SJSA1 (cell line): ENCODE measurements at places on chromosomes 6 and 20. TPM values are rescaled to one million over a fixed set of nuclear protein-coding genes. Genes with fewer than 3 reads are reported as not detected.

Gene NMBR
- not detected in 2 replicates for total RNA-seq

Gene TCF21
- total RNA-seq: 0.08 TPM in 1 of 2 replicates, not detected in the other

GRCh38 chr6:127177030-127177922 is 58.8 kb downstream of the RSPO3 start:
- DNase-seq: no peak

- no peak for DNase-seq
These were observed 50.3 kb upstream of the SLC22A16 start for GRCh38 chr6:110526726-110527125.

Gene RAB32
- total RNA-seq: 88.6 and 146 TPM in 2 replicates

- no peak for DNase-seq
These were observed 13.1 kb downstream of the BTNL2 start for GRCh38 chr6:32393665-32394420.

DNA sequence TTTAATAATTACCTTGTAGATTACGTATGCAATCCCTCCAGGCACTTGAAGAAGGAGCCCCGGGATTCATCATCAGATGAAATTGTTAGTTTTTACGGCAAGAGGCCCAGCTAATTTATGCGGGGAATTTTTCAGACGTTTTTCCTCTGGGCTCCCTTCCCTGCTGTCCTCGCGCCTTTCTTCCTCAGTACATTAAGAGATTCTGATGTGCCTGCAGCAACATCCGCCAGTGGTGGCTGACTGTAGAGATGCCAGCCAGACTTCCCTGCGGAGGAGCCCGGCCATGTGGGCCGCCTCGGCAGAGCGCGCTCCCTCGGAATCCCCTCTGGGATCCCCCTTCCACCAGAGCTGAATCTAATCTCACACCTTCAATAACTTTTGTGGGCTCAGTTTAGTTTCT is 46.4 kb upstream of the POU3F2 start:
- no peak for DNase-seq

- peak; percentile 87 for DNase-seq
These were observed 467.1 kb upstream of the HSF2 start for GRCh38 chr6:121932076-121932991.

Gene MYCT1
- total RNA-seq: 0.39 TPM in 1 of 2 replicates, not detected in the other

GRCh38 chr6:35728683-35729678 is 7.9 kb upstream of the ARMC12 start:
- no peak for DNase-seq

GRCh38 chr6:70764706-70765105 is 97.0 kb downstream of the SMAP1 start:
- no peak for DNase-seq

Gene EPPIN
- total RNA-seq: not detected in 2 replicates

DNA sequence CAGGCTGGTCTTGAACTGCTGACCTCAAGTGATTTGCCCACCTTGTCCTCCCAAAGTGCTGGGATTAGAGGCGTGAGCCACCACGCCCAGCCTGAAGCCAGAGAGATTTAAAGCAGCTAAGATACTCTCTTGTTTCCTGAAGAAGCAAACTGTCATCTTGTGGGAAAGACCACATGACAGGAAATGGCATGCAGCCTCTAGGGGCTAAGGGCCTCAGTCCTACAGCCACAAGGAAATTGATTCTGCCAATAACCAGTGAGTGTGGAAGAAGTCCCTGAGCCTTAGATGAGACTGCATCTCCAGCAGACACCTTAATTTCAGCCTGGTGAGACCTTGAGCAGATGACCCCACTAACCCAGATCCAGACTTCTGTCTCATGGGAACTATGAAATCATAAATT is 40.9 kb downstream of the KIZ start:
- DNase-seq: no peak

Gene SPACA1
- total RNA-seq: not detected in 2 replicates

Gene MRPL18
- total RNA-seq: 154 and 179 TPM in 2 replicates

DNA sequence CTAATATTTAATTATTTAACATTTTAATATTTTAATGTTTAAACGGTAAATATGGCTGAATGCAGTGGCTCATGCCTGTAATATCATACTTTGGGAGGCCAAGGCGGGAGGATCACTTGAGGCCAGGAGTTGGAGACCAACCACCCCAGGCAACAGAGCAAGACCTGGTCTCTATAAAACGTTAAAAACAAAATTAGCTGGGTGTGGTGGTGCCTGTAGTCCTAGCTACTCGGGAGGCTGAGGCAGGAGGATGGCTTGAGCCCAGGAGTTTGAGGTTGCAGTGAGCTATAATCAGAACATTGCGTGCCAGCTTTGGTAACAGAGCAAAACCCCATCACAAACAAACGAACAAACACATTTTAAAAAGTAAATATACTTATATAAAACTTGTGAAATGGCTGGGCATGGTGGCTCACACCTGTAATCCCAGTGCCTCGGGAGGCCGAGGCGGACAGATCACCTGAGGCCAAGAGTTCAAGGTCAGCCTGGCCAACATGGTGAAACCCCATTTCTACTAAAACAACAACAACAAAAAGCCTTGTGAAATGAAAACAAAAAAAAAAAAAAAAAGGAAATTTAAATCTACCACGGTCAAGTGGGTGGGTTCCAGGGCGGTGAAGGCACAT is 8.2 kb downstream of the SRXN1 start:
- DNase-seq: no peak

Gene SYCP2
- total RNA-seq: 1.1 and 2.6 TPM in 2 replicates

DNA sequence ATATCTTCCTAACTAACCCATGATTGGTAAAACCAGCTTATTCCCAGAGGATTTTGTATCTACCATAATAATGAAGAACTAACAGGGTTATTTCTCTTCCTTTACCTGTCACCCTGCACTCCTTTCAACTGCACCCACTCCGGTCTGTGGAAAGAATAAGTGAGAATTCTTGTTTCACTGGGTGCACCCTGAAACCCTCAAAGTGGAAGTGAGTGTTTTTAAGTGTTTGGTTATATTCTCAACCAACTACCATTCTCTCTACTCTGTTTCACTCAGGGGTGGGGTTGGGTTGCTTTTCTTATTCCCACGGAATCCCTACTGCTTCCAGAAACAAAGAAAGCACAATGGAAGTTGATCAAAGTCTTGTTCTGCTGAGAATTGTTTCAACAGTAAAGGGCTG is 42.6 kb upstream of the KHDRBS2 start:
- no peak for DNase-seq

DNA sequence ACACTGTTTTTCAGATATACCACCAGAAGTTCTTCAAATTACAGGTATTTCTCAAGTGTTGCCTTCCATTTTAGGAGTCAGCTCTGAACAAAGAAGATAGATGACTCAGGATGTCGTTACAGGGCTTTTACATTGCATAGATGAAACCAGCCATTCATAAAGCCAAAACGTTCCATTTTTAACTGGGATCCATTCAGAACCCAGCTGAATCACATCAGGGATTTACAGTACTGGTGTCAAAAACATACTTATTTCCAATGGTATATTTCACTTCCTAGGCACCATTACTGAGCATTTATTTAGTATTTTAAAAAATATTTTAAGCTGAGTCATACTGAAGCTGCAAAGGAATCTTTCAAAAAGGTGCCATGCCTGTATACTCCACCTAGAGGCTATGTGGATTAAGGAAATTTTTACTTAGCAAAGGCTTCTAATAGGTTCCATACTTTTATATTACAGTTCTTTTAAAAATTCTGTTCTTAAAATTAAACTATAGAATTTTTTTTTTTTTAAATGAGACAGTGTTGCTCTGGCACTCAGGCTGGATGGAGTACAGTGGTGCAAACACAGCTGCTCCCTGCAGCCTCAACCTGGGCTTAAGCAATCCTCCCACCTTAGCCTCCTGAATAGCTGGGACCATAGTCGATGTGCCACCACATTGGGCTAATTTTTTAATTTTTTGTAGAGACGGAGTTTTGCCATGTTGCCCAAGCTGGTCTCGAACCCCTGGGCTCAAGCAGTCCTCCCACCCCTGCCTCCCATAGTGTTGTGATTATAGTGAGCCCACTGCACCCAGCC is 2.6 kb downstream of the ASF1A start:
- DNase-seq: peak; percentile 88

- no peak for DNase-seq
These were observed 15.9 kb upstream of the FANCE start for GRCh38 chr6:35436071-35436857.

Gene TRERF1
- 3.0 and 3.6 TPM in 2 replicates for total RNA-seq

- no peak for DNase-seq
These were observed 265.9 kb upstream of the FERMT1 start for GRCh38 chr20:6388671-6389197.

- no peak for DNase-seq
These were observed 685.4 kb downstream of the TENT5A start for GRCh38 chr6:81067057-81067456.

GRCh38 chr20:50271176-50271575 is 80.5 kb downstream of the CEBPB start:
- DNase-seq: no peak

DNA sequence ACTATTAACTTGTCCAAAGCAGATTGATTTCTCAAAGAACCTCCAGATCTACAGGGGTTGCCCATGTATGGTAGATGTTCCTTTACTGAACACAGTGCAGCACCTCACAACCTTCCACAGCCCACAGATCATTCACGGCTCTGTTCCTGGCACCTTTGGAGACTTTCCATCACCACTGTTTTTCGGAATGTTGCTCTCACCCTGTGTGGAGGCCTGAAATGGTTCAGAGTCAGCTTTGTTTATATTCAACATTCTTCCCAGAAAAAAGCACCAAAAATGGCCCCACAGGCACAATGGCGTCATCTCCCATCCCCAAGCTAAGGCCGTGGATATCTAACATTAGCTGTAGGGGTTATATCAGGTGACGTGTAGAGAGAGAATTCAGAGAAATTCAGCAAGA is 74.7 kb downstream of the DHX35 start:
- DNase-seq: no peak

Gene GJA10
- not detected in 2 replicates for total RNA-seq

GRCh38 chr6:28002161-28002560 is 45.1 kb downstream of the OR2B6 start:
- no peak for DNase-seq

GRCh38 chr20:52049001-52049731 is 142.4 kb downstream of the ZFP64 start:
- no peak for DNase-seq

Gene CLIC5
- 0.22 and 1.2 TPM in 2 replicates for total RNA-seq

Gene C6orf15
- not detected in 2 replicates for total RNA-seq

GRCh38 chr20:575230-575629 is 31.6 kb upstream of the CSNK2A1 start:
- no peak for DNase-seq

DNA sequence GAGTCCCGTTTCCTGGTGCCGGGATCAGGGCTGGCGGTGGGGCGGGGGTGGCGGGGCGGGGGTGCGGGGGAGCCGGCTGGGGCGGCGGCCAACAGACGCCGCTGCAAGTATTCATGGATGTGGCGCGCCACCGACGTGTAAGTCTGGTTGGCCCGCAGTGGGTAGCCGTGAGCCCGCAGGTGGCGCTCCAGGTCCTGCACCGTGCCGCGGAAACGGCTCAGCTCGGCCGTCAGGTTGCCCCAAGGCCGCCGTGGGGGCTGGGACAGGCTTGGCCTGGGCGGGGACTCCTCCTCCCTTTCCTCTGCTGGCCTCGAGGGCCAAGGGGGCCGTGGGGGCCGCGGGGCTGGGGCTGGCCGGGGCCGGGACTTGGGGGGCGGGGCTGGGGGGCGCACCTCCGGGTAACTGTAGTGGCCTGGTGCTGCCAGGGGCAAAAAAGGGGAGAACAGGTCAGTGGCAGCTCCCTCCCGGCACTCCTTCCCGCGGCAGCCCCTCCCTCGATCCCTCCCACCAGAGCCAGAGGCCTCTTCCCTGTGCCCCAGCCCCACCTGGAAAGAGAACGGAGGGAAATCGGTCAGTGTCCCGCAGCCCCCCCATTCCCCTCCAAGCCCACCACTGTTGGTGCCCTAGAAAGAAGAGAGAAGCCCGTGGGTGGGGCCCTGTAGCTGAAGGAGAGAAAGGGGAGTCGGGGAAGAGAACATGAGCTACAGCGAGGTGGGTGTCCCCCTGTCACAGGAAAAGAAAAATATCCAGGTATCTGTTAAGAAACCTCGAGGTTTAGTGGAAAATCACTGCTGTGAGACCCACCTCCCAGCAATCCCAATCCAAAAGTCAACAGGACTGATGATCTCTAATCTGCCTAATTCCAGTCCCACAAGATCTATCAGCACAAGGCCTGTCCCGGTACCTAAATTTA is 21.3 kb downstream of the TNXB start:
- DNase-seq: no peak

DNA sequence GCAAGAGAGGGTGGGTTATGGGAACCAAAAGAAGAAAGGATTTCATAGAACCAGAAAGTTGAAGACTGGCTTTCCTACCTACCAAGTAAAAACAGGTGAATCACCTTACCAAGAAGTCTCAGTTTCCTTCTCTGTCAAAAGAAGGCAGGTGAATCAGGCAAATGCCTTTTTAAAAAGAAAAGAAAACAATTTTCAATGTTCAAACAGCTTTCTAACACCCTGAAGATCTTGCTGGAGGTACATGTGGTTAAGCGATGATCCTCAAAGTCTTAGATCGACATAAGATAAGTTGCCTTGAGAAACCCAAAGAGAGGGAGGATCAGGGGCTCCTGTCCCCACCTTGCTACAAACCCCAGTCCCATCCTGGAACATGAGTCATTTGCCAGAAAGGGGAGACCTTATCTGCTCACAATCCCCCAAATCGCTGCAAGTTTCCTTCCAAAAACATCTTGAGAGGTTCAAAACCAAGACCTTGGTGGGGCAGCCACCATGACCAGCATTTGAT is 71.6 kb downstream of the NFATC2 start:
- DNase-seq: no peak

DNA sequence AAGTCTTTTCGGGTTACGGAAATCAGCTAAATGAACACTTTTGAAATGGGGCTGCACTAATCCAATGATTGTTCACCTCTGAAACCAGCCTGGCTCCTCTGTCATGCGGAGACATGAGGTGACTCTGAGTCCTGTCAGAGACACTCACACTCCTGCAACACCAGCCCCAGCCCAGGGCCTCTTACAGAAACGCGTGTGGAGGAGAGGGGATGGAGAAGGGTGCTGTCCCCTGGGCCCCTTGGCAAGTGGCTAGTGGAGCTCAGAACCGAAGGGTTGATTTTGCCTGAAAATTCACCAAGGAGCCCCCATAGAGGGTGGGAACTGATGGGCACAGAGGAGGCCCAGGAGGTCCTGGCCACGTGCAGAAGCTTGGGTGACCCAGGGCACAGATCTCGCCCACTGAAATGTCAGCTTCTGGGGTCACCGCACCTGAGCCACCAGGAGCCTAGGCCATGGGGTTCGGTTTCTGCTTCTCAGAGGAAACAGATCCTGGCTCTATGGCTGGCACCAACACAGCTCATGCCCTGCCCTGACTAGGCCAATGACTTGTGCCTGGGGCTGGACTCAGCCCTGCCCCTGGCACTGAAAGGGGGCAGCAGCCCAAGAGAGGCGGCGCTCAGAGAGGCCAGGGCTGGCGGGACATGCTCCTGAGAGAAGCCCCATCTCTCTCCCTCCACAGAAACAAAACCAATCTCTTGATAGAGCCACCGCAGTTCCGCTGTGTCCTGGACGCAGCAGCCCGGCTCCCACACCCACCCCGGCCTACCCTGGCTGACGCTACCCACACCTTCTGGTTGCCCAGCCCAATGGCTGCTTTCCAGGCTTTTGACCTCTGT is 144.7 kb downstream of the ERMARD start:
- DNase-seq: no peak
